ENCODE measurements at places on chromosomes 2 and 18. TPM values are rescaled to one million over a fixed set of nuclear protein-coding genes. Genes with fewer than 3 reads are reported as not detected.

DNA sequence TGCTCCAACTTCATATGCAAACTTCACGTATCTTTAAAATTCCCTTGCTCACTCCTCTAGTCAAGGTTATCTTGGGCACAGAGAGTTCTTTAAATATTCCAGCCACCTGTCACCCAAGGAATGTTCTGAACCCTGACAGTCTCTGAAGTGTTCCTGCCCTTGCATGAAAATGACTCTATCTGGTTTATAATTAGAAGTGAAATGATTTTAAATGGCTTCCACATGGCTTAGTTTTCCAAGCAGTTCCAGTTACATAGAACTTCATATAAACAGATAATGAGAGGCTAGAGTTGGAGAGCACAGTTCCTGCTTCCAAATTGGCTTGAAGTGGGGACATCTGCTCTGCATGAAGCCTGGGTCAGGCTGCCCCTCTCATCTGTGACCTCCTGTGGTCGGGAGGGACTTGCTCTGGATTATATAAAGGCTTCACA lies 81.9 kb downstream of the SLC4A3 start:
- H3K4me1 ChIP-seq = peaks cover 2% of the 10 kb centered on the region
- peak; percentile 57 for DNase-seq
- H3K4me3 ChIP-seq = no peak overlapping the region
- H3K27me3 ChIP-seq = no peaks in the 10 kb centered on the region
- no peaks in the 10 kb centered on the region for H3K36me3 ChIP-seq
- H3K27ac ChIP-seq = no peak overlapping the region

TNFAIP6 gene
- total RNA-seq = 4.2 TPM

TOGARAM2 gene
- total RNA-seq = 0.57 TPM

- peaks cover 21% of the 10 kb centered on the region for H3K4me1 ChIP-seq
- H3K4me3 ChIP-seq = peak overlapping the region; percentile 88
- H3K36me3 ChIP-seq = no peaks in the 10 kb centered on the region
- no peaks in the 10 kb centered on the region for H3K27me3 ChIP-seq
- H3K27ac ChIP-seq = peak overlapping the region; percentile 93
Observed at GRCh38 chr18:24271381-24272228, 126.0 kb downstream of the OSBPL1A start.

DNA sequence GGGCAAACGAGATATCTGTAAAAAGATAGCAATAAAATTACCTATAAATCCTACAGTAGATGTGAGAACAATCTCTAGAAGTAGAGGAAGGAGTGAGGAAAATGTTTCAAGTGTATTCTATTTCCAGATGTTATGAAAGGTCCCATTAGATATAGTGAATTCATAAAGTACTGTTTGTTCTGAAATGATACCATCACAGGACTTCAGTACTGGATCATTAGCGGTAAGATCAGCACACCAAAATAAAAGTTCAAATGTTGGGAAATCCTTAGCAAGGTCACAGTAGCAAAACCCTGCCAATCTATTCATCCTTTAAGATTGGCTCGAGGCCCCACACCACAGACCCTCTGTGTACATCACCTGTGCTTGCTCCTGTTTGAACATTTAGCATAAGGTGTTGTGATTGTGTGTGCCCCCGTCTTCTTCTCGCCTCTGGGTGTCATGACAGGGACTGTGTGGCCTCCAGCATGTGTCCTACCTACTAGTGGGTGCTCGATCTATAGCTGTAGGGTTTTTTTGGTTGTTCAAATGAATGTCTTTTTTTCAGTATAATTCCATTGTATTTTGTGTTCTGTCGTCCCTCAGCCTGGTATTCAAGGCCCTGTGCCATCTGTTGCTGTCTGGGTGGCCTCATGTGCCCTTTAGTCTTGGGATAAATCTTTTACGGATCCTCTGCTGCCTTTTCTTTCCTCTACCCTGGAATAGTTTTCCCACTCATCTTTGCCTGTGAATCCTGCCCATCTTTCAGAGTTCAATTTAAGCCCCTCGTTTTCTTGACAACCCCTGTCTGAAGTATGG lies 9.1 kb downstream of the MFSD6 start:
- DNase-seq = no peak
- peaks cover 60% of the 10 kb centered on the region for H3K4me1 ChIP-seq
- no peaks in the 10 kb centered on the region for H3K27me3 ChIP-seq
- no peak overlapping the region for H3K27ac ChIP-seq
- H3K36me3 ChIP-seq = no peaks in the 10 kb centered on the region
- no peak overlapping the region for H3K4me3 ChIP-seq

DNA sequence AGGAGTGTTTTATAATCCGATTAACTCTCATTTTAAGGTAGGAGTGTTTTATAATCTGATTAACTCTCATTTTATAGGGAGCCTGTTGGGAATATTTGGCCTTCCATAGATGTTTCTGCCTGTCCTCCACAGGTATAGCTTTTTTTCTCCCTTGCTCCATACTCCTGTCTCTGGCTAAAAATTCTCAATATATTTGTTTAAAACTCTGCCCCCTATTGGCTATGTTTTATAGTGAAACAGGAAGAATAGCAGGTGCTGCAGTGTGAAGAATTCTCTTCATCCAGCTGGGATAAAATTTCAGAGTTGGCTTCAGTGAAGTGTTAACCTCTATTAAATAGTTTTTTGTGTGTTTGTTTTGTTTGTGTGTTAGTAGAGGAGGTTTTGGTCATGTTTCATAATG lies 1046.0 kb upstream of the TMEFF2 start:
- no peaks in the 10 kb centered on the region for H3K4me1 ChIP-seq
- no peak overlapping the region for H3K4me3 ChIP-seq
- no peaks in the 10 kb centered on the region for H3K36me3 ChIP-seq
- no peak overlapping the region for H3K27ac ChIP-seq
- H3K27me3 ChIP-seq = no peaks in the 10 kb centered on the region
- DNase-seq = no peak

GRCh38 chr2:48292393-48292792 lies 237.6 kb upstream of the STON1 start:
- no peak overlapping the region for H3K4me3 ChIP-seq
- H3K4me1 ChIP-seq = no peaks in the 10 kb centered on the region
- H3K27me3 ChIP-seq = no peaks in the 10 kb centered on the region
- no peak overlapping the region for H3K27ac ChIP-seq
- H3K36me3 ChIP-seq = no peaks in the 10 kb centered on the region

DNA sequence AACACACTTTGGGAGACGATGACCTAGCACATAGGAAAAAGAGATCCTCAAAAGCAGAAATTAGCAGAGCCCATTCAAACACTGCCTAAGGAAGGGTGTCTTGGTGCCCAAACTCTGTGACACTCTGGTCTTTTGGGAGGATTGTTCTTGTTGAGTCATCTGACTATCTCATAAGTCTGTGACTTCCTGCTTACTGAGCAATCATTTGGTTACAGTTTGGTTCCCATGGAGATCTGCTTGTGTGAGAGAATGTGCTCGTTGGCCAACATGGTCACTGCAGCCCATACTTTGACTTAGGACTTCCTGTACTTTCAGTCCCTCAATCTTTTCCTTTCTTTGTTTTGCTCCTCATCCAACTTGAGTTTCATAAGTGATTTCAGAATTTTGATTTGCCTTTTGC lies 602.9 kb downstream of the NYAP2 start:
- no peak for DNase-seq
- H3K4me1 ChIP-seq = peaks cover 11% of the 10 kb centered on the region
- no peaks in the 10 kb centered on the region for H3K27me3 ChIP-seq
- no peaks in the 10 kb centered on the region for H3K36me3 ChIP-seq
- no peak overlapping the region for H3K4me3 ChIP-seq
- no peak overlapping the region for H3K27ac ChIP-seq

DNA sequence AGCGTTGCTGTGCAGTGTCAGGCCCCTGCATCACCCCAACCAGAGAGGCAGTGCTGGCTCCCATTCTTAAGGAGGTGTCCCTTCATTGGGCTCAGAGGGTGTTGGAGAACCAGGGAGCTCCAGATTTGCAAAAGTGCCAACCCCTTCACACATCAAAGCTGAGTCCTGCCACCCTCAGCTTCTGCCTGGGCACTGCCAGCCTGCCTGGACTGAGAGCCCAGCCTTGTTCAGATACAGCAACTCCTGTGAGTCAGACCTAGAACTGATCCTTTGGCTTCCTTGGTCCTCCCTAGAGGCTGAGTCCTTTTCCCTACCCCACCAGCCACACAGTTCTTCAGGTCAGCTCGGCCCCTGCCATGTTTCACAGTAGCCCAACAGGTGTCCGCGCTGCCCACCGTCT lies 424.9 kb upstream of the MYT1L start:
- H3K36me3 ChIP-seq = no peaks in the 10 kb centered on the region
- no peak for DNase-seq
- no peak overlapping the region for H3K27ac ChIP-seq
- no peaks in the 10 kb centered on the region for H3K27me3 ChIP-seq

DNA sequence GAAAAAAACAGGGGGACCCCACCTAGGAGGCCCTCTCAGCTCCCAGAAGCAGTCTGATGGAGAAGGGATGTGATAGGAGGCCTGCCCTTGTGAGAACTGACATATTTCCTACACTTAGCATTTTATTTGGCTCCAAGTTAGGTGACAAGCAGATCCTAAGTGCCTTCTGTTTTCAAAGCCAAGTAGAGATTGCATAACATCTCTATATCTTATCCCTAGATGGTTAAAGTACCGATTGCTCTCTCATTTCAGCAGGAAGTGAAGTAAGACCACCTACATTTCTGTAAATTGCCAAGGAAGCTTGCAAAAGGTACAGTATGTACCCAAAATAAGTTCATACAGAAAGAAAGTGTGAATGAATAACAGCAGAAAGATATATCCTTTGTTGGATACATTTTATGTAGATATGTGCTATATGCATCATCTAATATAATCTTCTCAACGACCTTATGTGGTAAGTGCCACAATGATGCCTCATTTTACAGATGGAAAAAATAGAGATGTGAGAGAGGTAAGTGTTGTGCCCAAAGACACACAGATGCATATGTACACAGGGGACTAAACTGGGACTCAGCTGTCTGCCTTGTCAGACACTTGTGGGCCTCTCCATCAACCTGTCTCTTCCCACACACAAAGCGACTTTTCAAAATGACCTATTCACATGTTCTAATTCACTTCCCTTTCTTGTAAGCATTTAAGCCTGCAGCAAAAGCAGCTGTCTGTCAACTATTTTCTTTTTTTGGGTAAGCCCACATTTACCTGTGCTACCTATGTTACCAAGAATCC lies 38.9 kb downstream of the DHRS9 start:
- no peaks in the 10 kb centered on the region for H3K36me3 ChIP-seq
- no peak overlapping the region for H3K27ac ChIP-seq

MYO5B gene
- total RNA-seq = 8.6 TPM

GRCh38 chr2:222844323-222844722 lies 16.5 kb upstream of the ACSL3 start:
- DNase-seq = no peak
- no peaks in the 10 kb centered on the region for H3K27me3 ChIP-seq
- no peaks in the 10 kb centered on the region for H3K4me1 ChIP-seq
- no peak overlapping the region for H3K27ac ChIP-seq
- H3K4me3 ChIP-seq = no peak overlapping the region
- H3K36me3 ChIP-seq = no peaks in the 10 kb centered on the region

DNA sequence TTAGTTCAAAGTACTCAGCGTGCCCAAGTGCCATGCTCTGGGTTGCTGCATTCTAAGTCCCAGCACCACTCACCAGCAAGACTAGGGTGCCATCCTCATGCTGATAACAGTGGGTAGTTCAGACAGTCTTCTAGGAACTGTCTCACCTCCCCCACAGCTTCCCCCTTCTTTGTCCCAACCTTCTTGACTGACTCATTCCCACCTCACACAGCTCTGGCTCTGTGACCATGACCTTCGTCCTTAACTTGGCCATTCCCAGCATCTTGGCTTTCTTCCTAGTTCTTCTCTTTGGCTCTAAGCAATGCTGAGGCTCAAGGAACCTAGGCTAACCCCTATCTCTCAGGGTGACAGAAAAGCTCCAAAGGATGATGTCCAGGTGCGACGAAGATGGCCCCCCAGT lies 20.0 kb upstream of the CXCR4 start:
- H3K4me3 ChIP-seq = no peak overlapping the region
- no peak overlapping the region for H3K27ac ChIP-seq
- H3K4me1 ChIP-seq = no peaks in the 10 kb centered on the region
- H3K27me3 ChIP-seq = no peaks in the 10 kb centered on the region
- no peaks in the 10 kb centered on the region for H3K36me3 ChIP-seq
- no peak for DNase-seq

DNA sequence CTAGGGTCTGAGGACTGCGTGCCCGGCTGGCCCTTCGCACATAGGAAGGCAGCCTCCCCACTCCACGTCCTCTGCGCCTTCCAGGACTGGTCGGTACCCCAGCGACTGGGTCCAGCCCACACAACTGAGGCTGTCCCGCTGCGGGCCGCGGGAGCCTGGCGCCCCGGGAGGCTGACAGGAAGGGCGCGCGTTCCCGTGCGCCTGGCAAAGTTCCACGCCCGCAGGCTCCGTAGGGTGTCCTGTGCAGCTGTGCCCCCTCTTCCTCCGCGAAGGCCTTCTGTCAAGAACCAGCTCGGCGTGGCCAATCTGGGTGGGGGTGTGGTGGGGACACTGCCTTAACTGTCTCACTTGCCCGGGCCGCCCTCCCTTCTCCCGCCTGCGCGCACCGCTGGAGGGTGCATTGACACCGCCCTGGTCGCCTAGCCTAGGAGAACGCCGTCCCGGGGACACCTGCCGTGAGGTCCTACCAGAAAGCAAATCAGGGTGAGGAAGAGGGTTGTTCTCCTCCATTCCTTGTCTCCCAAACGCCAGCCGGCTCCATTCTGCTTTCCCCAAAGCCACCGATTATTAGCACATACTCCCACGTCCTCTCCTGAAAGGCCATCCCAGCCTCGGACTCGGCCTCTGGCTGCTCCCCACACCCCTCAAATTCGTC lies 618 bp upstream of the LYPD1 start:
- H3K36me3 ChIP-seq = no peaks in the 10 kb centered on the region
- no peak overlapping the region for H3K27ac ChIP-seq
- H3K4me3 ChIP-seq = peak overlapping the region; percentile 57
- peaks cover 29% of the 10 kb centered on the region for H3K27me3 ChIP-seq
- peaks cover 24% of the 10 kb centered on the region for H3K4me1 ChIP-seq
- no peak for DNase-seq

DNA sequence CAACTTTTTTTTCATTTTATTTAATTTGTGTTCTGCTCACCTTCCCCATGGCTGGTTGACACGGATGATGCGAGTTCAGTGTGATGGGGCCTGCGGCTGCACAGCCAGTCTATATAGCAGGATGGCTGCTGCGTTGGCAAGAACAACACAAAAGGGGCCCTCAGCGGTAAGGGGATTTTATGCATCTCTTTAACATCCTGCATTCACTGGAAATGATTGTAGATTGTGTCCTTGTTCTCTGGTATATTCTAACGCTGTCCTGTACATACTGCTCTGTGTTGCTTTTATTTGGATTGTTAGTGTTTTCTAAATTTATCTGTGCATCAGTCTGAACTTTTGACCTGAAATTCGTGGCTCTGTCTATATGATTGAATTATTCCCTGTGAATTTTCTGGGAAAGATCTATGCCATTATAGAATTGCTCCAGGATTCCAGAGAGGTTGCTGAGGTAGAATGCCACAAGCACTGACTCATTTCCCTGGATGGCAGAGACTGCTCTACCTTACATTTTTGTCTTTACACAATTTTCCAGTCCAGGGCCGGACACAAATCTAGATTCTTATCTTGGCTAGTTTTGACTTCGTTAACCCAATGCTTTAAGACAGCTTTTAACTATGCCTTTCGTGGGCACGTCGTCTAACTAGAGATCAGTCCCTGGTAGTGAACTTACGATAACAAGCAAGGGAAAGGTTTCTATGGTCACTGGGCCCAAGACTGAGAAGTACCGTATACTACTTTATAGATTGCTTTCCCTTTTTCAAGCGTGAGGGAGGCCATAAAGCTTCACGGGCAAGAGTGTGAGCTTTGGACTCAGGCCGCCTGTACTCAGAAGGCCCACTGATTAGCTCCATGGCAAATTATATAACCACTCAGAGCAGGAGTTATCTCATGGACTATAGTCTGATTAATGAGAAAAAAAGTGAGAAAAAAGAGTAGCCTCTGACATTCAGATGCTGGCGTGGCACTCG lies at the start of gene CRYGC:
CRYGC (minus strand) TSS at position 85 of the 968 bp plus-strand sequence; CDS start at position 49, 36 bp downstream.
- H3K36me3 ChIP-seq = no peaks in the 10 kb centered on the region
- no peak within 1 kb of the TSS for H3K27ac ChIP-seq
- no peak for DNase-seq
- no peaks in the 10 kb centered on the region for H3K4me1 ChIP-seq
- H3K4me3 ChIP-seq = no peak within 1 kb of the TSS

All from esophagus muscularis mucosa (tissue), 4 donors.